ENCODE measurements at places on chromosomes 5 and 9.

- no peak for DNase-seq
Observed at GRCh38 chr9:133658442-133659431, 22.6 kb downstream of the DBH start.

DNA sequence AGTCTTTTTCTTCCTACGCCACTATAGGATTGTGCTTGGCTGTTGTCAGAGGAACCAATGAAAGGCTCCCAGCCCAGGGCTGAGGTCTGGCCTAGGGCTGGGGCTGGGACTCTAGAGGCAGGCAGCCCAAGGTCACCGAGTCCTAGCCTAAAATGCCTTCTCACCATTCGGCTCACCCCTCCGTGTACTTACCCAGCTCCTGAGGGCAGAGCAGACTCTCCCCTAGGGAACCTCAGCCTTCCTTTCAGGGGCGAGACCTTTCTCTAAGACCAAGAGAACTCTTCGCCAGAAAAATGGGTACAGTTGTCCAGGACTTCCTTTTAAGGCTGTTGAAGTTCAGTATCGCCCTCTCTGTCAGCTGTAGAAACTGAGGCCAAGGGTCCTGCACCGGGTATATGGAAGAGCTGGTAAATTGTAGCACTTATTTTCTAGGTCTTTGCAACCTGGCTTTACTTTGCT, 1.7 kb upstream of the SPRY4 start:
- DNase-seq: no peak

DNA sequence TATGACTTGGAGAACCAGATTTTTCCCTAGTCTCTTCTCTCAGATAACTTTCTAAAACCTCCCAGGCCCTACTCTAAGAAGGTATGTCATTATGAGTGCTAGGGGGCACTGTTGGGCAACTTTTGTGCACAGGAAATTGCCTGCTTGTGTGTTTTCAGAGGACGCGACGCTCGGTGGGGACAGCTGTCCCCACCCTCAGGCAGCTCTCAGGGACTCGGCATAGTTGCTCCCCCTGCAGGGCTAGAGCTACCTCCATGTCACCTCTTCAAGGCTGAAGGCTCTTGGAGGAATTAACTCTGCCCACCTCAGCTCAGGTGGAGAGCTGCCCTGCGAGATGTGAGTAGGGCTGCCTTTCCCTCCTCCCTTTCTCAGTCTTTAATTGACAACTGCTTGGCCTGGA, 10.2 kb upstream of the TIFAB start:
- no peak for DNase-seq

DNA sequence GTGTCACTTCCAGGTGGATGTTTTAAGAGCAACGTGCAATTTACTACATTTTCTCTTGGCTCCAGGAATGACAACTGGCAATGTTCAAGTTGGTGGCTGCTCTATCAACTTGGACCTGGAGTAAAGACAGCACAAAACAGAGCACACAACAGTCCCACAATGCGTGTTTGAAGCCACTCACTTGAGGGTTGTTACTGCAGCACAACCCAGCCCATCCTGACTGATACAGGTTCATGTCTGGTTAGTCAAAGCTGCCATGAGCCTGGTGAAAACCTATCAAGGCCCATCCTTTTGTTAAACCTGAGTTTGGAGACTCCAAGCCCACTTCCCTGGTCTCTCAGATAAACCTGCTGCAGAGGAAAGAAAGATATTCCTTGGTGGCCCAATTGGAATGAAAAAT, 81.1 kb upstream of the LARP1 start:
- no peak for DNase-seq

DNA sequence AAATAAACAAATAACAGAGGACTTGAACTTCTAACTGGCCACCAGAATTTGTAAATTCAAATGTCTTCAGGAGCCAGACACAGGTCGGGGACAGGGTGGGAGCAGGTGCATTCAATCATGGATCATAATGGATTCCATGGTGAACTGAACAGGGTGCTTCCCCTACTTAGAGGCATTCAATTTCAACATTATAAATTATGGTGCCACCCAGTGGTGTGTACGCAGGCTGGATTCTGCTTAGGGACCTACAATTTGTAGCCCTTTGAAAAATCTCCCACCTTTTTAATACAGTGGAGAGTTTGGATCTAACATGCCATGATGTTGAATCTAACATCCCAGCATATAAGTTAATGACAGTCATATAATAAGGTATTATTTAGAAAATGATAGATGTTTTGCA, 22.3 kb downstream of the KLF9 start:
- DNase-seq: no peak

All from stimulated activated CD8-positive, alpha-beta memory T cell treated with anti-CD3 and anti-CD28 coated beads, Interleukin-7, amount 100 ng/mL, for 48 hours (primary cell).